ENCODE measurements at places on chromosomes 7 and 10. TPM values are rescaled to one million over a fixed set of nuclear protein-coding genes. Genes with fewer than 3 reads are reported as not detected.

The ADCYAP1R1 gene
- total RNA-seq: 0.46 TPM

The HTRA1 gene
- 68.1 TPM for total RNA-seq

The ADAMTS14 gene
- total RNA-seq: under 0.01 TPM

The ST8SIA6 gene
- 0.79 TPM for total RNA-seq

The PALD1 gene
- 90.4 TPM for total RNA-seq

The FAM241B gene
- not detected for total RNA-seq

The PTEN gene
- total RNA-seq: 77.5 TPM

The MRLN gene
- total RNA-seq: not detected

The CUBN gene
- total RNA-seq: 2.0 TPM

The FRMPD2 gene
- total RNA-seq: not detected

The DNMBP gene
- 34.0 TPM for total RNA-seq

The RTKN2 gene
- 0.49 TPM for total RNA-seq

The PDK4 gene
- 13.2 TPM for total RNA-seq

Data from pulmonary artery endothelial cell (primary cell).